ENCODE measurements at places on chromosomes 7 and 10.

- DNase-seq, result no peak
These were observed 163.2 kb downstream of the AVL9 start for GRCh38 chr7:32658467-32658869.

- DNase-seq, result no peak
These were observed 91.2 kb upstream of the AHR start for GRCh38 chr7:17207220-17207619.

DNA sequence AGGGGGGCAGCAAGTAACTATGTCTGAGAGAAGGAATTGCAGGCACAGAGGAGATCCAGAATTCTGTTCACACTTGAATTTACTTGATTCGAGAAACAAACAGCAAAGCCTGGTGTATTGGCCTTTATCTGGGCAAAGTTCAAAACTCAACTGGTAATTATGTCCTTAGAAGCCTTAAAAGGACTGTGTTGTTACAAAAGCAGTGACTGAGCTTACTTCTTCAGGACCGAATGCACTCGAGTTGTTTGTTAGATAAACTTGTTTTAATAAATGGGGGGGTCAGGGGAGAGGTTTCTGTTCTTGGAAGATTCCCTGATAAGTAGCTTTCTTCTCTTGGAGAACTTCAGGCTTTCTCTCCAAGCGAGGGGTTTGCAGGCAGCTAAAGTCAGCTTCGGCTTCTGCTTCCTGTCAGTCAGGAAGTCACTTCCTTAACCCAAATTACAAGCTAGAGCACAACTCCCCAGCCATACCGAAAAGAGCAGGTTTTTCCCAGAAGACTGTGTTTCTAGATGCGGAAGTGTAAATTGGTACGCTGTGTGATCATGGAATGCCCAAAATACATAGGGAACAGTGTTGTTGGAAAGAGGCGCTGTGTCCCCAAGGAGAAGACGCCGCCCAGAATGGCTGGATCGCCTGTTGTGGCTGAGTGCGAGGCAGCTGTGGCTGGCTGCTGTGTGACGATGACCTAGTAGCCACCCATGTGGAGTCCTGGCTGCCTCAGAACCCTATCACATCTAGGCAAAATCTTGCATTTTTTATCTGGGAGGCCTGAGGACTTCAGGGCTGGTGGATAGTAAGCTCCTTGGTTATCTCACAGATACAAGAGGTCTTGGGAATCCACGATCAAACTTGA lies 110.4 kb downstream of the TCF7L2 start:
- DNase-seq, result no peak

GRCh38 chr10:105586451-105587098 lies 945.5 kb downstream of the SORCS3 start:
- DNase-seq, result no peak

DNA sequence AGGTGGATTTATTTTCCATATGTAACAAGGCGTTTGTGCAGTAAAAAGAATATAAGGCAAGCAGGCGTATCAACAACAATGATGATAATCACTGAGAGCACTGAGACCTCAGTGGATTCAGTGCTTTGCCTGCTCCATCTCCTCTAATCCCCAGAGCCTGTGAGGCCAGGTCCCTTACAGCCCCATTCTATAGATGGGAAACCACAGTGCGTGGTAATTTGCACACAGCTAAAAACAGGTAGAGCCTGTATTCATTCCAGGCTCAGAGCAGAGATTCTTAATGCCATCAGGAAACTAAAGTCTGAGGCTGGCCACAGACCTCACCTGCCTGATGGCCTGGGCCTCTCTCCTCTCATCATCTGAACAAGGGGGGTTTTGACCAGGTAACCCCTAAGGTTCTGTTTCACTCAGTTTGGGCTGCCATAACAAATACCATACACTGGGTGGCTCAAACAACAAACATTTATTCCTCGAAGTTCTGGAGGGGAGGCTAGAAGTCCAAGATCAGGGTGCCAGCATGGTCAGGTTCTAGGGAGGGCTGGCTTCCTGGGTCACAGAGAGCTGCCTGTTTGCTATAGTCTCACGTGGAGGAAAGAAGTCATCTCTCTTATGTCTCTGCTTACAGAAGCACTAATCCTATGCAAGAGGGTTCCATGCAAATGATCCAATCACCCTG lies 10.3 kb upstream of the RASSF4 start:
- DNase-seq, result no peak

GRCh38 chr10:5812283-5813090 lies 747 bp downstream of the GDI2 start:
- DNase-seq, result no peak

DNA sequence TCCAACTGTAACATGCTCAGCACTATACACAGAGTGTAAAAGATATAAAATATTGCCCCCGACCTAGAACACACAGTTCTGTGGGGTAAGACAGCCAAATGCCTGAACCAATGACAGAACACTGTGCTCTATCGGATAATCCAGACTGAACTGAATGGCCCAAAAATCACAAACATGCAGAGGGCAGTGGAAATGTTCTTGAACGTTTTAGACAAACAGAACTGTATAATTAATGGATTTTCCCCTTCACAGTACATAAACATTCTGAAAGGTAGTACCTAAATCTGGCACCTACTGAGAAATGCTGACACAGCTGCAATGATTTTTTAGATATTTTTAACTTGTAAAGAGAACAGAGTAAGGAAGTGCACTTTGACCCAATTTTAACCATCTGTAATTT lies 33.4 kb downstream of the PARD3 start:
- no peak for DNase-seq

- no peak for DNase-seq
These were observed 5.5 kb upstream of the GDF10 start for GRCh38 chr10:47294501-47294900.

GRCh38 chr10:68135362-68135761 lies 26.1 kb downstream of the MYPN start:
- no peak for DNase-seq

- DNase-seq, result no peak
These were observed at the start of gene TCERG1L for GRCh38 chr10:131311661-131312477. TSS of gene TCERG1L (minus strand) at chr10:131311721. CDS start at chr10:131311635, 86 bp downstream.

DNA sequence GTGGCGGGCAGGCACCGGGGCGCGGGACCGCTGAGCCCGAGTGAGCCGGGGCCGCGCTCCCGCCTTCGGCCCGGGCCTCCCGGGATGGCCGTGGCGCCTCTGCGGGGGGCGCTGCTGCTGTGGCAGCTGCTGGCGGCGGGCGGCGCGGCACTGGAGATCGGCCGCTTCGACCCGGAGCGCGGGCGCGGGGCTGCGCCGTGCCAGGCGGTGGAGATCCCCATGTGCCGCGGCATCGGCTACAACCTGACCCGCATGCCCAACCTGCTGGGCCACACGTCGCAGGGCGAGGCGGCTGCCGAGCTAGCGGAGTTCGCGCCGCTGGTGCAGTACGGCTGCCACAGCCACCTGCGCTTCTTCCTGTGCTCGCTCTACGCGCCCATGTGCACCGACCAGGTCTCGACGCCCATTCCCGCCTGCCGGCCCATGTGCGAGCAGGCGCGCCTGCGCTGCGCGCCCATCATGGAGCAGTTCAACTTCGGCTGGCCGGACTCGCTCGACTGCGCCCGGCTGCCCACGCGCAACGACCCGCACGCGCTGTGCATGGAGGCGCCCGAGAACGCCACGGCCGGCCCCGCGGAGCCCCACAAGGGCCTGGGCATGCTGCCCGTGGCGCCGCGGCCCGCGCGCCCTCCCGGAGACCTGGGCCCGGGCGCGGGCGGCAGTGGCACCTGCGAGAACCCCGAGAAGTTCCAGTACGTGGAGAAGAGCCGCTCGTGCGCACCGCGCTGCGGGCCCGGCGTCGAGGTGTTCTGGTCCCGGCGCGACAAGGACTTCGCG lies 534 bp downstream of the FZD9 start:
- DNase-seq, result no peak

DNA sequence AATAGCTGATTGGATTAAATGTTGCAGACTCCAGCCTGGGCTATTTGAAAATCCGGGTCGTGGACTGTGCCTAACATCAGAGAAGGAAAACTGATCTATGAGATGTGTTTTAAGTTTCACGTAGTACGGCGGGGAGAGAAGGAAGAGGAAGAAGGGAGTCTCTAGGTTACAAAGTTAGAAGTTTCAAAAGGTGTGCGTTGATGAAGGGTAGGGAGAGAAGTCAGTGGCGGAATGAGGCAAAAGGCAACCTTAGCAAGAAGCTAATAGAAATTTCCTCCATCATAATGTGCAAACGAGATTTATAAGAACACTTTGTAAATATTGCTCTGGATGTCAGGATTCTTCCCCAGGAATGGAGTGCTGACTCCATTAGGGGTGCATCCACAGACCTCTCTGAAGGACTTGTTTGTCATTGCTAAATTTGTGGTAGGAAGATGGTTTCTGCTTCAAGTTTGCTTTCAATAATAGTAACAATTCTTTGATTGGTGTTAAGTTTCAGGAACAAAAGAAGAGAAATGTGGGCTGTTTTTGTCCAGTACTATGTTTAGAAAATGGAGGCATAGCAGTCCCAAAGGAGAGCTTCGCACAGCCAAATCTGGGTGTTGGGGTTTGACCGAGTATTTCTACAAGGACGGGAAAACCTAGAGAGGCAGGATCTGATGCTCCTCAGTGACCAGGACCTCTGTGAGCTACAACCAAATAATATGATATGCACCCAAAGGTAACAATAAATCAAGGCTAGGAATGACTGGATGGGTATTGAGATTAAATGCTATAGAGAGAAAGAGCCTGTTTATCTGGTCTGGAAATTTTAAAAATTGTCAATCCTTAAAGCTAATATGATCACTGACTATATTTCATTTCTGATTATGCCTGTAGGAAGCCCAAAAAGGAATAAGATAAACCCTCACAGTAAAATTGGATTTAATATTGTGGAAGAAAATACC lies 8.2 kb downstream of the TWIST1 start:
- no peak for DNase-seq

DNA sequence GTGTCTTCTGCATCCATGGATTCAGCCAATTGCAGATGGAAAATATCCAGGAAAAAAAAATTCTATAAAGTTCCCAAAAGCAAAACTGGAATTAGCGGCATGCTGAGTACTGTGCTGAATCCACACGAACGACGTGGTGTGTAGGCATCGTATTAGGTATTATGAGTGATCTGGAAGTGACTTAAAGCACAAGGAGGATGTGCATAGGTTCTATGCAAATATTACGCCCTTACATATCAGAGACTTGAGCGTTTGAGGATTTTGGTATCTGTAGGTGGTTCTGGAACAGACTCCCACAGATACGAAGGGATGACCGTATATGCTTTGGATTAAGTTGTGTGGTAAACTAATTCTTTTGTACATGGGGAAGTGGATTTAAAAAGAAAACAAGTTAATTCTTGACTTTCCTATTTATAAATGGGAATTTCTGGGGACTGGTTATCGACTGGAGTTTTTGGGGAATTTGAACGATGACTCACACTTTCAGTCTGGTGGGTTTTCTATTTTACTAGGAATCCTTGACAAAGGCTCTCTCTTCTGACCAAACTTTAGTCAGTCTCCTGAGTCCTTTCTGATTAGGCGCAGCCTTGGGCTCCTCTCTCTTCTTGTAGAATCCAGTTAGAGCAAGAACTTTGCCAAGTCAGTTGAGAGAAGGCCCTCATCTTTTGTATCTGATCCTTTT lies 5.4 kb upstream of the NUB1 start:
- no peak for DNase-seq

GRCh38 chr7:133371616-133372015 lies 118.7 kb downstream of the EXOC4 start:
- no peak for DNase-seq

GRCh38 chr7:32564542-32564941 lies 69.3 kb downstream of the AVL9 start:
- no peak for DNase-seq

DNA sequence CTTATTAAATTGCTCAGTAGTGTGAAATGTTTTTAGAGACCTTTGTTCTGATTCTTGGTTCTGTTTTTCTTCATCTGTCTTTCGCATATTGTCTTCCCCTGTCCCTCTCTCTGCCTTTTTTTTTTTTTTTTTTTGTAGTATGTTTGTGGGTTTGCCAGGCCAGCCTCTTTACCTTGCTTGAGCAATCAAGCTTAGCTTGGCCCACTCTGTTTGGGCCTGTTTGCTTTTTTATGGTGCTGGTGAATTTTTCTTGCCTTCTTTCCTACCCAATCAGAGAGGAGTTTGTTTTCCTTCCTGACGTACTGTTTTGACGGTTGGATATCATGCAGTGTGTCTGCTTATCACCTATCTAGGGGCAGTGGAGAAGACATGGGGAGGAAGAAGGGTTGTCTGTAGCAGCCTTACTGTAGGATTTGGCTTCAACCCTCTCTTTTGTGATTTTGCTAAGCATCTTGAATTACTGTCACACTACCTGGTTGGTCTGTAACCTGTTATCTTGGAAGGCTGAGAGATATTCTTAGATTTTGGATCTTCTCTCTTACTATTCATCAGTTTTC lies 64.0 kb downstream of the BBS9 start:
- no peak for DNase-seq
